ENCODE measurements at places on chromosomes 4 and X. TPM values are rescaled to one million over a fixed set of nuclear protein-coding genes. Genes with fewer than 3 reads are reported as not detected.

GRCh38 chr4:183546376-183546775 lies 41.5 kb downstream of the ING2 start:
- H3K36me3 ChIP-seq = no peaks in the 10 kb centered on the region
- H3K4me1 ChIP-seq = no peaks in the 10 kb centered on the region
- no peak overlapping the region for H3K4me3 ChIP-seq
- no peaks in the 10 kb centered on the region for H3K27me3 ChIP-seq

- H3K4me3 ChIP-seq = no peak overlapping the region
- no peaks in the 10 kb centered on the region for H3K4me1 ChIP-seq
- H3K27me3 ChIP-seq = no peaks in the 10 kb centered on the region
These were observed 59.1 kb downstream of the SCFD2 start for GRCh38 chr4:53306729-53307128.

- no peak for DNase-seq
- H3K4me1 ChIP-seq = no peaks in the 10 kb centered on the region
- no peaks in the 10 kb centered on the region for H3K36me3 ChIP-seq
- H3K27ac ChIP-seq = no peak overlapping the region
These were observed 43.7 kb upstream of the SPIN4 start for GRCh38 chrX:63394872-63395271.

DNA sequence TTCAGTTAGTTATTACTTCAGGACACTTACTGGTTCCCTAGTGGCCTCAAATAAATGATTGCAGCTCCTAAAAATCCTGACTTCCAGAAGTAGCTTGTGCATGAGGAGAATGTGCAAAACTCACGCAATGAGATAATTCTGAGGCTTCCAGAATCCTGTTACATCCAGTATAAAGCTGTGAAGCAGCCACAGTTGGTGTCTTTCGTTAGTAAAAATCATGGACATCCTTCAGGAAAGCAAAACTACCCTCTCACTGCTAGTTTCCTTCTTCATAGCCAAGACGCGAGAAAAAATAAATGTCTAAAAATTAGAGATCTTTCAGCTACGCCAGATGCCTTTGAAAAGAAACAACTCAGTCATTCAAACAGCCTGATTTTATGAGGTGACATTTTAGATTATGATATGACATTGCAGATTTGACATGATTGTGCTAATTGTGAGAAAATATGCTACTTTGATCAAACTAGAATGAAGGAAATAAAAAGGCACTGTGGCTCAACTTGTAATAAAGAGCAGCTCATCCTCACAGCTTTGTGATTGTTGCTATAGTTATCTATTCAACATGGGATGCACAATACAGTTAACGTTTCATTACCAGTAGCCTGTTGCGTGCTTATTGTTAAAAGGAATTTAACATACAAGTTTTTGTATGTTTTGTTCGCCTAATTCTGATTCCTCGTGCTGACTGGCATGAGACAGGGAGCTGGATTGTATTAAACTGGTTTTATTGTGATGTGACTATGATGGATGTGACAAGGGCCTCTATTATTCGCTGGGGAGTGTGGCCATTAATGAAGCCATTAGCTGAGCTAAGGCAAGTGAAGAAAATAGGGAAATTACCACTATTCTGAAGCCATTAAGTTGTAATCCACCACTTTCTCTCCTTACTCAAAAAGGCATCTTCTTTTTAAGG lies 40.5 kb downstream of the AFF2 start:
- H3K36me3 ChIP-seq = no peaks in the 10 kb centered on the region
- no peaks in the 10 kb centered on the region for H3K4me1 ChIP-seq
- H3K27ac ChIP-seq = no peak overlapping the region
- H3K27me3 ChIP-seq = no peaks in the 10 kb centered on the region
- H3K4me3 ChIP-seq = no peak overlapping the region

DNA sequence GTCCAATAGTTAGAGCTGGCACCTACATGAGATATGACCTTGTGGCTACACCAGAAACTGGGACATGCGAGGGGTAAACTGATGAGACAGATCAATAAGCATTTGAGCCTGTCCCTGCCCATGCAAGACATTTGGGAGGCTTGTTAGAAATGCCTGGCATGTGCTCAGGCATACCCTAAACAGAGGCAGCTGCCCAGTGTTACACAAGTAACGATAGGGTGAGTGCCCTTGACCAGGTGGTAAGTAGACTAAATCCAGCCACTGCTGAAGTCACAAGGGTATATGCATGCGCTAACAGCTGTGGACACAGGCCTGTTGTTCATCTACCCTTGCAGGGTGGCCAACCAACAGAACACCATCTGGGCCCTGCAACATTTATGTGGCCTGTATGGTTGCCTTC lies 56.1 kb upstream of the CCDC149 start:
- H3K4me3 ChIP-seq = no peak overlapping the region
- no peaks in the 10 kb centered on the region for H3K27me3 ChIP-seq
- H3K27ac ChIP-seq = no peak overlapping the region
- H3K36me3 ChIP-seq = no peaks in the 10 kb centered on the region

GRCh38 chr4:137532869-137533236 lies 559 bp upstream of the PCDH18 start:
- no peaks in the 10 kb centered on the region for H3K27me3 ChIP-seq
- H3K27ac ChIP-seq = peak overlapping the region; percentile 85
- H3K4me3 ChIP-seq = peak overlapping the region; percentile 56

DNA sequence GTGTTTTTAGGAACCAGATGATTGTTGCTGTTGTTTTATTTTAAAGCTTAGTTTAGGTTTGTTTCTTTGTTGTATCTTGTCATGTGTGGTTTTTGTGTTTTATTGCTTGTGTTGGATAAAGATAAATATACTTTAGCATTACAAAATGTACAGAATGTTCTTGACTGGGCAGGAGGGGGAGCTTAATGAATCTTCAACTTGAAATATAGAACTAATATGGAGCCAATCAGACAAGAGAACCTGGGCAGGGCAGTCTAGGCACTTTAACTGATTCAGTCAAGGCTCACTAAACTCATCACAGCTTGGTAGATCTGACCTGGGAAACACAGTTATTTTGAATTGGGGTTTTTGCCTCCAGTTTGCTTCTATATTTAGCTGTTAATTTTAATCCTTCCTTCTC lies 304.2 kb downstream of the ARHGAP24 start:
- H3K27me3 ChIP-seq = no peaks in the 10 kb centered on the region
- DNase-seq = no peak
- peak overlapping the region; percentile 24 for H3K27ac ChIP-seq
- H3K4me3 ChIP-seq = peak overlapping the region; percentile 17

DNA sequence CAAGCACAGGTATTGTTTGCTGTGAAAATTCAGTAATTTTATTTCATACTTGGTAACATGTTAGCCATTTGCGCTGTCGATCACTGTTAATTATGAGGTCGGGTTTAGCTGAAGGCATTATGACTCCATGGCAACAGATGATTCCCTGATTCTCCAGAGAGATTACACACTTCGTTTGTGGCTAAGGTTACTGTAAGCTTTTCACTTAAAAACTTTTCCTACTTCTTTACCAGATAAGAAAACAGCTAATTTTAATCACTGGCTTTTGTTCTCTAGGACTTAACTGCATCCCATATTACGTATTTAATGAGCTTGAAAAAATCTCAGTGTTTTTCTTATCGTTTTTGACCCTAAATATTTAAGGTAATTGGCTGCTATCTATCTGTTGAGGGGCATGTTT lies 2.1 kb downstream of the GSTCD start:
- H3K4me3 ChIP-seq = no peak overlapping the region
- no peak overlapping the region for H3K27ac ChIP-seq
- H3K36me3 ChIP-seq = no peaks in the 10 kb centered on the region
- no peaks in the 10 kb centered on the region for H3K27me3 ChIP-seq

GRCh38 chr4:4334798-4335520 lies 44.9 kb downstream of the ZBTB49 start:
- H3K27ac ChIP-seq = no peak overlapping the region
- no peak overlapping the region for H3K4me3 ChIP-seq
- H3K4me1 ChIP-seq = no peaks in the 10 kb centered on the region
- DNase-seq = peak; percentile 80
- no peaks in the 10 kb centered on the region for H3K27me3 ChIP-seq

DNA sequence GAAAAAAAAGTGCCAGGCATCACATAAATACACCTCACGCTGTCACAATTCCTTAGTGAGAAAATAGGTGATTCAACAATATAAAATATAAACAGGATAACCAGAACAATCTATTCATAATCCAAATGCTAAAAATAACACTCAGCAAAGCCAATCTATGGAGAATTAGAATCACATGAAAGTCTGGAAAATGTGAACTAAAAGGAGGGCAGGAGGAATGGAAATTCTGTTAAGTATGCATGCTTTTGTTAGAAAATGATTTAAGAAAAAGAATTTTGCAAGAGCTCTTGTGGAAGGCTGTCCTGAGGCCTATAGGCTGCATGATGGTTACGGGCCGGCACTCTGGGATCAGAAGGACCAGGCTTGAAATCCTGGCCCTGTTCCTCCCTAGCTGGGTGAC lies 70.6 kb upstream of the PROM1 start:
- H3K4me1 ChIP-seq = no peaks in the 10 kb centered on the region
- H3K36me3 ChIP-seq = no peaks in the 10 kb centered on the region
- no peak overlapping the region for H3K27ac ChIP-seq
- DNase-seq = no peak
- no peaks in the 10 kb centered on the region for H3K27me3 ChIP-seq

- no peak overlapping the region for H3K27ac ChIP-seq
- no peaks in the 10 kb centered on the region for H3K27me3 ChIP-seq
- no peak overlapping the region for H3K4me3 ChIP-seq
- H3K4me1 ChIP-seq = no peaks in the 10 kb centered on the region
- DNase-seq = no peak
These were observed 1064.8 kb upstream of the IGFBP7 start for GRCh38 chr4:58175024-58175423.

DNA sequence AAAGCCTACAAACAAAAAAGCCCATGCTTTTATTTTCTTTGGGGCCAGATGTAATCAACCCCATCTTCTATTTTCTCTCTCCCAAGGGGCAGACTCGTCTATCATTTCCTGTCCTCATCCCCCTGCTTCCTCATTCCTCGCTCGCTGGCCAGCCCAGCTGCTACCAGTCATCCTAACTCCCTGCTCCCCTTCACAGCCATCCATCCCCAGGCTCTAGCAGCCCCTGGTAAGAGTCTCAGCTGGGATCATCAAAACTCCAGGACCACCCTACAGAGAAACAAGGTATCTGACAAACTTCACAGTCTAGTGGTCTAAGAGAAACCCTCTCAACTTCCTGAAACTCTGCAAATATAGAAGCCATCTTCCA lies 23.6 kb downstream of the SH3KBP1 start:
- no peaks in the 10 kb centered on the region for H3K4me1 ChIP-seq
- no peaks in the 10 kb centered on the region for H3K27me3 ChIP-seq
- no peak for DNase-seq
- no peak overlapping the region for H3K4me3 ChIP-seq

DNA sequence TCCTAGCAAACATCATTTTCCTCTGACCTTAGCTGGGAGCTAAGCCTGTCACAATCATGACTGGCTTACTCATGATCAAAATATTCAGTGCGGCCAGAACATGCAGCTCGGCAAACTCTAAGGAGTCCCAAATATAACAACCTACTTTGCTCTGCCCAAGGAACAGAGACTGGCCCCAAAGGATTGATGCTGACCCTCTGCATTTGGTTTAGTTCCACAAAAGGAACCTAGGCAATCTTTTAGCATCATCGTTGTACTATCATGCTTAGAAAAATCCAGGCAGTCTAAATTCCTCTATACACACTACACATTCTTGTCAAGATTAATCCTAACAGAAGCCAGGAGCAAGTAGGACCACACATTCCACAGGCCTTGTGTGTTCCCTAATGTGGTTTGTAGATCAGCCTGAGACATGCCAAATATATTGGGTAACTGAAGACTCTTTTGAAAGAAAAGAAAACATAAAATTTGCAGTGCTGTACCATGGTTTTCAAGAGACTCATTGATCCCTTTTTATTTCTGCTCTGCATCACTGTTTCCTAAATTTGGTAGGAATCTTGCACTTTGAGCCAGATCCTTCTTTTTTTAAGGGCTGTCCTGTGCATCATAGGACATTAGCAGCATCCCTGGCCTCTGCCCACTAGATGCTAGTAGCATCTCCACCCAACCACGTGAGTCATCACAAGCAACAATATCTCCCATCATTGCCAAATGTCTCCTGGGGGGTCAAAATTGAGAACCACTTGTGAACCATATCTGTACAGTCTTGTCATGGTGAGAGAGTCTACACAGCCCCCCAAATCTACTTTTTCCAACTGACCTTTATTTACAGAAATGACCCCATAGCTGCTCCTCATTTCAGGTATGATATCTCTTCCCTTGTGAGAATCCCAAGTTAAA lies 17.6 kb upstream of the CC2D2A start:
- no peak overlapping the region for H3K27ac ChIP-seq
- H3K27me3 ChIP-seq = no peaks in the 10 kb centered on the region
- no peaks in the 10 kb centered on the region for H3K36me3 ChIP-seq
- H3K4me3 ChIP-seq = no peak overlapping the region
- H3K4me1 ChIP-seq = peaks cover 18% of the 10 kb centered on the region

DNA sequence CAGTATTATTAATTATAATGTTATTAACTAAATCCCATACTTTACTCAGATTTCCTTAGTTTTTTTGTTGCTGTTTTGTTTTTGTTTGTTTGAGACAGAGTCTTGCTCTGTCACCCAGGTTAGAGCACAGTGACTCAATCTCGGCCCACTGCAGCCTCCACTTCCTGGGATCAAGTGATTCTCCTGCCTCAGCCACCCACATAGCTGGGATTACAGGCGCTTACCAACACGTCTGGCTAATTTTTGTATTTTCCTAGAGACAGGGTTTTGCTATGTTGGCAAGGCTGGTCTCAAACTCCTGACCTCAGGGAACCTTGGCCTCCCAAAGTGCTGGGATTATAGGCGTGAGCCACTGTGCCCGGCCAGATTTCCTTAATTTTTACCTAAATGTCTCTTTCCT lies 72.2 kb downstream of the ANAPC4 start:
- no peak overlapping the region for H3K4me3 ChIP-seq
- DNase-seq = no peak

The ARR3 gene
- not detected for total RNA-seq

The GPR173 gene
- 1.3 TPM for total RNA-seq

The FRMPD4 gene
- 0.29 TPM for total RNA-seq

The OPRPN gene
- total RNA-seq = not detected

The F8 gene
- 12.7 TPM for total RNA-seq

The MEPE gene
- not detected for total RNA-seq

The DRP2 gene
- total RNA-seq = not detected

The AFAP1 gene
- 28.7 TPM for total RNA-seq
